ENCODE measurements at places on chromosomes 2 and 18.

DNA sequence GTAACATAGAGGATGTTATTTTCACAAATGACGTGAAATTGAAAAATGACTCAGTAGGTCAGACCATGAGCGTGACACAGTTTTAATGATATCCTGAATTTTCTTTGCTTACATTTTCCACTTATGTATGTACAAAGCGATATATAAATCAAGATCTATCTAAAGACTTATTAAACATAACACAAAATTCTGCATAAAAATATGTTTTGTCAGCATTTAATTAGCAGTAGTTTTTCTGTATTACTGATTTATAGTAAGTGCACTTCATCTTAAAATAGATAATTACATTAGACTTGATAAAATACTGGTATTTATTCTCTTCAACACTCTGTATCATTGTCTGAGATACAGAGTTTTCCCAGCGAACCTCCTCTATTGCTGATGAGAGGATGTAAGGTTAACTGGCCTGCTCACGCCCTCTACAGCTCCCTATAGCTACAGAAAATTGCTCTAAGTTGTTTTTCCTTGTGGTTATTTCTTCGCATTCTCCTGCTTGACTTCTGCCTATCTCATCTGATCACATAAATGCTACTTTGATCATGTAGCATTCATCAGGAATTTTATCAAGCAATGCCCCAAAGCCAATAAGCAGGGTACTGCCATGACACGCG is 548.8 kb upstream of the REG3G start:
- DNase-seq = no peak

DNA sequence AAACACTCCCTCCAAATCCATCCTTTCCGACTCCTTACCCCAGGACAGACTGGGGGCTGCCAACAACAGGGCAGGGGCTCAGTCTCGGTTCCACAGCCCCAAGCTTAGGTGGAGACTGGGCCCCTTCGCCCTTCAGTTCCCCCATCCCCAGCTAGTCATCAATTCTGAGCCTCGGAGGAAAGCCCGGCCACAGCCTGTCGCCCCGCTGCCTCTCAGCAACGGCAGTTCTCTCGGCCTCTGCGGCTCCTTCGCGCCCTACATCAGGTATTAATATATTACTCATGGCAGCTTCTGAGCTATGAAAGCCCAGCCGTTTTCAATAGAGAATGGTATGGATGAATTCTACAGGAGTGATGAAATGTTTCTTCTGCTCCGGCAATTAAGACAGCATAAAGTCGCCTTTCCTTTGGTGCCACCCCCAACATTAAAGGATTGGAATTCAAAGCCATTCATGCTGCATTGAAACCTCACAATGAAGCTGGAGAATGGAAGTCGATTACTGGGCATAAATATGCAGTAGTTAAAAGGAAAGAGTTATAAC is 2.8 kb downstream of the HDAC4 start:
- DNase-seq = no peak

DNA sequence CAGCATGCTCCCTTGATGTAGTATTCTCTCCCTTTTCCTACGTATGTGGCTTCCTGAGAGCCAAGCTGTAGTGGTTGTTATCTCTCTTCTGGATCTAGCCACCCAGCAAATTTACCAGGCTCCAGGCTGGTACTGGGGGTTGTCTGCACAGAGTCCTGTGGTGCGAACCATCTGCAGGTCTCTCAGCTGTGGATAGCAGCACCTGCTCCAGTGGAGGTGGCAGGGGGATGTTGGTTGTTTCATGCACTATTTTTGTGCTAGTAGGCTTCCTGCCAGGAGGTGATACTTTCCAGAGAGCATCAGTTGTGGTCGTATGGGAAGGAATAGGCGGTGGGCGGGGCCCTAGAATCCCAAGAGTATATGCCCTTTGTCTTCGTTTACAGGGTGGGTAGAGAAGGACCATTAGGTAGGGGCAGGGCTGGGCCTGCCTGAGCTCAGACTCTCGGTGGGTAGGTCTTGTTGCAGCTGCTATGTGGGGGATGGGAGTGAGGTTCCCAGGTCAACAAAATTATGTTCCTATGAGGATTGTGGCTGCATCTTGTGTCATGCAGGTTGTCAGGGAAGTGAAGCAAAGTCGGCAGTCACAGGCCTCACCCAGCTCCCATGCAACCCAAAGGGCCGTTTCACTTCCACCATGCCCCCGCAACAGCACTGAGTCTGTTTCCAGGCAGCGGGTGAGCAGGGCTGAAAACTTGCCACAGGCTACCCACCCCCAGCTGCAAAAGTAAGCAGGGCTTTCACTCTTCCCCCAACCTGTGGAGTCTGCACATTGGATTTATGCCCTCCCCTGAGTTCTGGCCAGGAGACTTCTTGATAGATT is 1139.5 kb downstream of the BCL11A start:
- no peak for DNase-seq

GRCh38 chr2:25816249-25816648 is 62.0 kb downstream of the ASXL2 start:
- DNase-seq = no peak

- DNase-seq = no peak
Observed at GRCh38 chr18:8217051-8217564, 392.1 kb upstream of the RAB12 start.

- no peak for DNase-seq
Observed at GRCh38 chr2:11757101-11757500, 10.7 kb downstream of the LPIN1 start.

GRCh38 chr2:57617318-57617717 is 429.3 kb upstream of the VRK2 start:
- no peak for DNase-seq

DNA sequence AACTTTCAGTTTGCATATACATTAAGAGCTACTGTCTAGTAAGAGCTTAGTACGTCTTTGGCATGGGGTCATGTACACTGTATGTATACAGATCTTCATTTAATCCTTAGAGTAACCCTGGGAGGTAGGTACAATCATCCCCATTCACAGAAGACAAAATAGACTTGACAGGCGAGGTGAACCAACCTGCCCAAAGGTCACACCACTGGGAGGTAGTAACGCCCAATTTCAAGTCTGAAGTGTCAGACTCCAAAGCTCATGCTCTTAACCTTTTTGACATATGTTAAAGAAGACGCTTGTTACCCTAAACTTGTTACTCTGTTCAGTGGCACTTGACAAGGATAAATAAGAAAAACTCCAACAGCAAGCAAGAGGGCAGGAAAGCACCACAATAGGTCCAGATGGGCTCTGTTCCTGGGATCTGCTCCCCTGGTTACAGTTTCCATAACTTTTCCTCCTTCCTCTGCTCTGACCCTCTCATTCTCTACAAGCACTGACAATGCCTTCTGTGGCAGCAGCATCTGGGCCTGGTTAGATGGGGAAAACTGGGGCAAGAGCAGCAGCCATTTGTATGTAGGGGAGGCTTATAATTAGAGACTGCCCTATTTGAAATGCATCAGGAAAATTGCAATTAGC is 64.7 kb upstream of the SERTAD2 start:
- DNase-seq = no peak

GRCh38 chr18:68376926-68377325 is 338.0 kb downstream of the TMX3 start:
- no peak for DNase-seq

DNA sequence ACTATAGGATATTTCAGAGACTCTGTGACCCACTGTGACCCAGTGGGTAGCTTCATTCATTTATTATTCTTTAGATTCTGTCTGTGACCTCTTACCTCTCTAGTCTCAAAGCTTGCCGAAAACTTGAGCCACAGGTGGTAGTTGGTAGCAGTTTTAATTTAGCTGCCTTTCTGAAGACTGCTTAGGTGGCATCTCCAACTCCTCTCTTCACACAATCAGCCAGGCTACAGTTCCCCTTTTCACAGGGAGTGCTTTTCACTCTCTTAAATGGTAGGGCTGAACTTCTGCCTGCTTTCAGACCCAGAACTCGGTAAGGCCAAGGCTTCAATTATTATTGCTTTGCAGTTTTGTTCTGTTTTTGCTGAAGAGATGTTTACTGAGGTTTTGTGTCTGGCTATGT is 349.6 kb downstream of the ARL6IP6 start:
- no peak for DNase-seq

DNA sequence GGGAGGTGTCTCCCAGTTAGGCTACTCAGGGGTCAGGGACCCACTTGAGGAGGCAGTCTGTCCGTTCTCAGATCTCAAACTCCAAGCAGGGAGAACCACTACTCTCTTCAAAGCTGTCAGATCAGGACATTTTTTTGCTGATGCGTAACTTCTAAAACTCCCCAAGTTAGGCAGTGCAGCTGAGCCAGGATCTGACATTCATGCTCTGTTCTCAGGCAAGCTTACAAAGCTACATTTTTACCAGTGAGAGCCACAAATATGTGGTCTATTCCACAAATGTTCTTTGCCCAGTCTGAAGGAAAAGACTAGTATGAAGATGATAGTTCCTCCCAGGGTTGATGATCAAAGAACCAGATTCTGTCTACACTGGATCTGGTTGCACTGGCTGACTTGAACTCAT is 184.1 kb downstream of the MTCL1 start:
- no peak for DNase-seq

GRCh38 chr2:33484042-33484621 is 7.7 kb downstream of the RASGRP3 start:
- DNase-seq = no peak

DNA sequence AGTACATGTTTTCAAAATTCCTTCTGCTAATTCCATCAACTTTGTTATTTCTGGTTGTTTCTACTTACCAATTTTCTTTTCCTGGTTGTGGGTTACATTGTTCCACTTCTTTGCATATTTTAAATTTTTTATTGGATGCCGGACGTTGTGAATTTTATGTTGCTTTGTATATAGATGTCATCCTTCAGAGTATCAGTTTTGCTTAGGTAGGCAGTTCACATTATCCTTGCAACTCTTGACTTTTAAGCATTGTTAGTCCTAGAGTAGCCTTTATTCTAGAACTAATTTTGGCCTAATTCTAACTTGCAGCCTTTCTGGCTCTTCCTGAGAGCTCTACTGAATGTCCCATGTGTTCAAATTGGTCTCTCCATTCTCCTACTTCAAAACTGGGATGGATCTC is 228.7 kb upstream of the MC4R start:
- no peak for DNase-seq

DNA sequence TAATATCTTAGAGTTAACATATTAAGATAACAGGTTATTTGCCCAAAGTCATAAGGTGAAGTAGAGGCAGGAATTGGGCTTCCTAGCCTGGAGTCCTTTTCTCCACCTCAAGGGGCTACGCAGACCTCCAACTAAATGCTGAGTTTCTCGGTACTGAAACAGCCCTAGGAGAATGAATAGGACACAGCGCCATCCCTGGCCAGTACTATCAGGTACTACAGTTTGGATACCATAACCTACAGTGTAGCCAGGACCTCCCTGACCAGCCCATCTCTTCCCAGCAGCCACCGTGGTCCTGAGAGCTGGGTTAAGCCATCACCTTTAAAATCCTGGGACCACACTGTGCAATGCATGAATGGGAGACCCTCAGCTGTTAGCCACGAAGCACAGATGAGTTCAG is 15.7 kb downstream of the CASP8 start:
- no peak for DNase-seq

DNA sequence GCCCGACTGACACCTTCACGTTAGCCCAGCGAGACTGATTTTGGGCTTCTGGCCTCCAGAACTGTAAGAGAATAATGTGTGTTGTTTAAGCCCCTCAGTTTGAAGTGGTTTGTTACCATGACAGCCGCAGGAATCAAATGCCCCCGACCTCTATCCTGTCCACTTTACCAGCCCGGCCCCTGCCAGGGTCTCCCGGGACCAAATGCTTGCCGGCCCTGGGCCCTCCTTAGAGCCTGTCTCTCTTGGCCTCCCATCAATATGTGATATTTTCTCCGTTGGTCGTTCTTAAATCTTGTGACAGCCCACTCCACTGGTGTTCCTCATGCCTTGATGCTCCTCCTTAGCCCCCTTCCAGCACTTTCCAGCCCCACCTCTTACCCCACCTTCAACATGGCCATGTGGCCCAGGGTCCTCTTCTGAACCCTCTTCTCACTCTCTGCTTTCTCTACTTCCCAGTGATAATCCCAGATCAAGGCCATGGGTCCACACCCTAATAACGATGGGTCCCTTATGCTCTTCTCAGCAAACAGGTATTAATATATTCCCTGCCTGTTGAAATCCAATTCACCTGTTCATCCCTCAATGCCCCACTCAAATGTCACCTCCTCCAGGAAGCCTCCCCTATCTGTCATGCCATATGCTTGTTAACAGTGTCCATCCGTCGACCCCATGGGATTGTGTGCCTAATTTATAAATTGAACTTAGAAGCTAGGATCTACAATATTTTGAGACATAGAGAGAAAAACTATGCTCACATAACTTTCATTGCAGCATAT is 192.8 kb downstream of the ZFP36L2 start:
- no peak for DNase-seq

- no peak for DNase-seq
Observed at GRCh38 chr2:121489911-121490583, 40.6 kb upstream of the RNU4ATAC start.

DNA sequence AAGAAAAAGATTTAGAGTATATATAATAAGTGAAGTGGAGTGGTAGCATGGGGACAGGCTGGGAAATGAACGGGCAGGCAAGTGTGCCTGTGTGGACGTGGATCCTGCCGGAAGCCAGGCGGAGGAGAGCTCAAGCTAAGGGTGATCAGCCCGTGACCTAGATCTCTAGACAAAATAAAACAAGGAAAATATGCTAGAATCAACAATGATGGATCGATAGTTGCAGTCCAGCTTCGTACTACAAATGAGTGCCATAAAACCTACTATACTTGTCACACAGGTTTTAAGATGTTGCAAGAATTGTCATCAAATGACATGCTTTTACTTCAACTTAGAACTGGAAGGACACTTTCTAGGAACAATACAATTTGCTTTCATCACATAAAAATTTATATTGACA is 8.5 kb downstream of the EIF2AK2 start:
- DNase-seq = no peak

GRCh38 chr2:9222239-9222892 is 15.8 kb downstream of the ASAP2 start:
- DNase-seq = no peak

- no peak for DNase-seq
Observed at GRCh38 chr2:100376836-100377235, 40.6 kb downstream of the CHST10 start.

DNA sequence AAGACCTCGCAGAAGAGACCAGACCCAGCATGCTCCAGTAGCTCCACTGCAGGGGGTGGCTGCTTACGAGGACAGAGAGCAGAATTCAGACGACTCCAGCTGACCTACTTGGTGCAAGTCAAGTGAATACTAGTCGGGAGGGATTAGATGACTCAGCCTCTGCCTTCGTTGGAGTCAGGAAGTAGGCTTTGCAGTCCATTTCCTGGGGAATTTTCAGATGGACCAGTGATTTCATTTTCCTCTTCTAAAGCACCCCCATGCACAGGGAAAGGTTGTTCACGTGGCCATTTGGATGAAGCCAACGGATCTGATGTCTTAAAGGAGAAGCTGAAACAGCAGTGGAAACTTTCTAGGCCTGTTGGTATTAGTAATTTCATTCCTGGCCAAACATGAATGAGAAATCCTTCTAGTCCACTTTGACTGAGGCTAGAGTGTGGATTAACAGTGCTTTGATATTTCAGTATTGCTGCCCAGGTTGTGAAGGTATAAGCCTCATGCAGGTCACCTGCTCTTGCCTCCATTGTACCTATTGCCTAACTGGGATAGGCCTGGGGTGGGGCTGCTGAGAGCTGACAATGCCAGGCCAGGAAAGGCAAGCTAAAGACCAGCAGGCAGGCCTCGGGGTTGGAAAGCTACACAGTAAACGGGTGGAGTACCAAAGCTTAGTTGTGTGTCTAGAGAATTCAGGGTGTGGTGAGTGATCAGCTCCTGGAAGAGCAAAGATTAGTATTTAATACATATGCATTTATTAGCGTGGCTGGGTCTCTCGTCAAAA is 117.6 kb upstream of the FOSL2 start:
- no peak for DNase-seq

Data from stimulated activated CD4-positive, alpha-beta T cell treated with anti-CD3 and anti-CD28 coated beads, Interleukin-2, amount 100 ng/mL, for 4 hours (primary cell).